ENCODE measurements at places on chromosomes 3 and 15.

GRCh38 chr3:185779461-185779860 is 45.4 kb downstream of the IGF2BP2 start:
- no peak for DNase-seq

DNA sequence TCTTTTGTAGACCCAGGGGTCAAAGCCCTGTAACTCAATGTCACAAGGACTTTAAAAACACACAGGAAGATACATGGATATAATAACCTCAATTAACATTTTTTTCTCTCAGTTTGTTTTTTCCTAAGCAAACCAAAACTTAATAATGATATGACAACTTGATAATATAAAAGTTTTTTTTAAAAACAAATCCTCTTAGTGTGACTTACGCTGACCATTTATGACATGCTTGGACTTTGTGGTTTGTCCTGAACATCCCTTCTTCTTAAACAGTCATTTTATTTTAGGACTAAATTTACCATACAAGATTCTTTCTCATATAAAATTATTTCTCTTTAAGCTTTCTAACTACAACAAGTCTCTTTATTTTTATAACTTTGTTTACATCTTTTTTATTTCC is 25.4 kb upstream of the FAM3D start:
- no peak for DNase-seq

DNA sequence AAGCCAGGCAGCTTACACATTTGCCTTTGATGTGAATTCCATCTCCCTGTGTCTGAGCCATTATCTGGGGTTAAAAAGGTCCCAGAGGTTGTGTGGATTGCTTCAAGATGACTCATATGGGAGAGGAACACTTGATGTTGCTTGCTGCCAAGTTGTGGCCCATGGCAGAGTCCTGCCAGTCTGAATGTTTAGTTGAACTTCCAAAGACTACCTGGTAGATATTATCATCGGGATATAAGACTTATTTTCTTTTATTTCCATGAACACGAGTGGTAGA is 85.6 kb downstream of the TJP1 start:
- peak; percentile 29 for DNase-seq

DNA sequence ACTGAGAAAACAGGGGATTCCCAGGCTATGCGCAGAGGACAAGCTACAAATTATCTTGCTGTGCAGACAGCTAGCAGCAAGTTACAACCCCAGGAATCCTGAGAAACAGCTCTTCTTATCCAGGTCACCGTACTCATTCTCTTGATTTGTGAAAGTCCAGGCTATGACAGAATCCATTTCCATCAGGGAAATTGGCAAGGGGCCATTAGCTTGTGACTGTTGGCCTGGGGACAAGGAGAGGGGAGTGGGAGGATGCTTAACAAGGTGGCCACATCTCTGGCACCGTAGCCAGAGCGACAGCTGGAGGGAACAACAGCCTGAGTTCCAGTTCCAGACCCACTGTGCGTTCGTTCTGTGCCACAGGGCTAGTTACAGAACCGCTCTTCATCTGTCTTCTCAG is 44.9 kb upstream of the PLXNA1 start:
- DNase-seq, result no peak

DNA sequence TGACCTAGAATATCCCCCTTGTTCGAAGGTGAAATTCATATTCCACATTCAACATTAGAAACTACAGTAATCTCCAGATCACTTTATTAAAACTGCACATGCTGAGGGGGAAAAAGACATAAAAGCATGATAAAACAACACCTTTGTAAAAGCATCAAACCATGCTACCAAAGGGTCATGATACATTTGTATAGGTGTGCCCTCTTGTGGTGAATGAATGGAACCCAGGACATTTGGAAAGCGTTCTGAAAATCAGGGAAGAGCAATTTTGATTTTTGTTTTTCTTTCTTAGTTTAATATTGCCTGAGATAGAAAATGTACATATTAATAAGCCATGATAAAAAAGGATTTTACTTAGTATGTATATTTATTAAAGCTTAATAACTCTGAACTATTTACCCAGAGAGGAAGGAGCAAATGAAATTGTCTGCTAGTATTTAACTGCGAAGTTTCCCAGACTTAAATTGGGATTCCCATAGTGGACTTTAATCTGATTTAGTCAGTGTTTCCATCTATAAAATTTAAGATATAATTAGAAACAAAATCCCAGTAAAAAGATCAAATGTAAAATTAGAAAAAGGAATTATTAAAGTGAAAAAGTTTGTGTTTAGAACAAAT is 105.8 kb upstream of the ARL6 start:
- DNase-seq, result no peak

DNA sequence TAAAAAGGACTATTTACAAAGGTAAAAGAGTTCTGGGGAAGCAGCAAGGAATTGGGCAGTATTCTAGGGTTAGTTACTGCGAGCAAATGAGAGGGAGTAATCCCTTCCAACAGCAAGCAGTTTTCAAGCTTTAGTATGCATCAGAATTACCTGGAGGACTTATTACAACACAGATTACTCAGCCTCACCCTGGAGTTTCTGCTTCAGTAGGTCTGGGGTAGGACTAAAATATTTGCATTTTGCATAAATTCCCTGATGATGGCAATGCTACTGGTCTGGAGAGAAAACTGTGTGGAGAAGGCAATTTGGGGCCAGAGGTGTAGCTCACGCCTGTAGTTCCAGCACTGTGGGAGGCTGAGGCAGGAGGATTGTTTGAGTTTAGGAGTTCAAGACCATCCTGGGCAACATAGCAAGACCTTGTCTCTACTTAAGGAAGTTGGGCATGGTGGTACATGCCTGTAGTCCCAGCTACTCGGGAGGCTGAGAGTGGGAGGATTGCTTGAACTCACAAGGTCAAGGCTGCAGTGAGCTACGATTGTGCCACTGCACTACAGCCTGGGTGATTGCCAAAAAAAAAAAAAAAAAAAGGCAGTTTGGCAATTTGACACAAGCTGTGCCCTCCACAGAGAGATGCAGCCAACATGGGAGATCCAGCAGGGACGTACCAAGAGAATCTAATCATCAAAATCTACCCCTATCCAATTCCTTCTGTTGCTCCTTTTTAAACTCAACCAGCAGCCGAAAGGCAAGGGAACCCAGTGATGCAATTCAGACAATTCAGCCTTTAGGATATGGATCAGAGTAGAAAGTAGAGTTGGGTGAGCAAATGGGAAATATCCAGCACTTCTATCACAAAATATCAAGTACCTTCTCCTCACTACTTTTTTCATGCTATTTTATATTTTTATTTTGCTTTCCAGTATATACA is 27.1 kb upstream of the AP4E1 start:
- DNase-seq, result no peak

- no peak for DNase-seq
Measured at GRCh38 chr3:42130329-42131070, 39.3 kb downstream of the TRAK1 start.

- DNase-seq, result no peak
Measured at GRCh38 chr15:74451861-74452835, 8.8 kb downstream of the UBL7 start.

DNA sequence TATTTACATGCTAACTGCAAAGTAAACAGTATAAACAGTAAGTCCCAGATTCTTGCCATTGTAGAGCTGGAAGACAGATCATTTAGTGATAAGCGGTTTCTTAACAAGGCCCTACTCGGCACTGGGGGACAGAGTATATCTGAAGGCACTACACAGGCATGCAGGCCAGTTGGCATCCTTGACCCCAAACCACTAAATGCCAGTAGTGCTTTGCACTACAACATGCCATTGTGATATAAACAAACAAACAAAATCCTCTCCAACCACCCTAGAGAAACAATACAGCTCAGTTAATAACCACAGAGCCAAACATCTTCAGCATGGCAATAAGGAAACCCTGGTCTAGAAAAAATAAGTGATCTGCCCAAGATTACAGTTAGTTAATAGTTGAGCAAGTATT is 5.3 kb downstream of the AQR start:
- DNase-seq, result no peak

GRCh38 chr3:147360646-147361453 is 45.5 kb downstream of the ZIC4 start:
- DNase-seq, result peak; percentile 28

DNA sequence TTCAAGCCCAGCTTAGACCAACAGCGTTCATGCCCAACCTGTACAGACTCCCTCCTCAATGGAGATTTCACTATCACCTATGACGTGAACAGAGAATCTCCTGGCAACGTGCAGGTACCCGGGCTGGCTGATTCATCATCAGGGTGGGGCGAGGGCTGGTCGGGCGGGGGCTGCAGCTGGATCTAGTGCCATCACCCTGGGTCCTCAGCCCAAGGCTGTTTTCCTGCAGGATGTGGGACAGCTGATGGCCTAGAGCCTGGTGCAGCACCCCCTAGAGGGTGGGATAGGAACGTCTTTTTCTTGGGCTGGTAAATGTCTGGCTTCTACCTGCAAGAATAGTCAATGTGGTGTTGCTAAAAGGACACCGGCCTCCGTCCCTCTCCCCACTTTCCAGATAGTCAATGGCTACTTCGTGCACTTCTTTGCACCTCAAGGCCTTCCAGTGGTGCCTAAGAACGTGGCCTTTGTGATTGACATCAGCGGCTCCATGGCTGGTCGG is 4.4 kb downstream of the ITIH3 start:
- DNase-seq, result no peak
